ENCODE measurements at places on chromosomes 7 and 10.
A peak's percentile ranks its signal among the peaks of the same experiment; 100 is the strongest.

- peak; percentile 81 for DNase-seq
Measured at GRCh38 chr7:131604841-131605279, 48.4 kb upstream of the PODXL start.

DNA sequence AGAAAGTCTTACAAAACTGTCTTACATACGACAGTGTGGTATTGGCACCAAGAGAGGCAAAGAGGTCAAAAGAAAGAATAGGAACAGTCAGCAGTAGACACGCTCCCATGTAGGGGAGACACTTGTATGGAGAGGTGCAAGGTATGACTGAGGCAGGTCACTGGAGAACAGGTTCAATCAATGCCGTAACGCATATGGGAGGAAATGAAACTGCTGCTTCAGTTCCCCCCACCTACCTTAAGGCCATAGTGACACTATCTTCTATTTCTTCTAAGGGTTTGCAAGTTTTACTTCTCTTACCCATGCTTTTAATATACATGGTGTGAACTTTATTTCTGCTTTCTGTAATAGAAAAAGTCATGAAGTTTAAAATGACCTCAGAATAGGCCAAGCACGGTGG, 5.5 kb upstream of the PITRM1 start:
- DNase-seq, result no peak

DNA sequence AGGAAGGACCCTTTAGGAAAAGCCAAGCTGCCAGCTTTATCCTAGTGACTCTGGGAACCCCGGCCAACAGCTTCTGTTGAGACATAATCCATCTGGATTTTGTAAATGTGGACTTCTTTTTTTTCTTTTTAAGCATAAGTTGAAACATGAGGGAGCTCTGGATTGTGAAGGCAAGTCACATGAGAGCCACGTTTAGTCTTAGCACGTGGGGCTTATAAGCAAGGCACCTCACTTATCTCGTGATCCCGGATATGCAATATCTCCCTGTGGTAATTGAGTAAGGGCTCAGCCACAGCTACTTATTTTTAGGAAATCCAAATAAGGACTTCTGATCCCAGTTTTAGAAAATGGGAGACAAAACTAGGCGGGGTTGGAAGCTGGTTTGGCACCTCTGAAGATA, 111.2 kb upstream of the PTN start:
- no peak for DNase-seq

DNA sequence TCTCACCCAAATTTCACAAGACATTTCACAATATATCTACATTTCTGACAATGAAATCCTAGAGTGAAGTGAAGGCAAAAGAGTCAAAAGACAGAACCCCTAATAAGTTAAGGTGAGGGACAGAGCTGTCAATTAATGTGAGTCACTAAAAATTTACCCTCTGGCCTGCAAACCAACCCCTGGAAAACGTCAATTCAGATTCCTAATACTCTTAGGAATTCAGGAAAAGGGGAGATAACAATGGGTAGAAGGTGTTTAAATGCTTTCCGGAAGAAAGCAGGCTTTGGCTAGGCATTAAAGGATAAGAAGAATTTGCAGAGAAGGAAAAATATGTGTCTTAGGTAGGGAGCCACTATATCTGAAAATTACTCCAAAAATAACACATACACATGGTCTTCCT, 299.6 kb downstream of the INHBA start:
- no peak for DNase-seq

GRCh38 chr7:157622408-157623205, 285.8 kb downstream of the DNAJB6 start:
- no peak for DNase-seq

- DNase-seq, result no peak
Measured at GRCh38 chr7:20270867-20271266, 53.7 kb upstream of the MACC1 start.

DNA sequence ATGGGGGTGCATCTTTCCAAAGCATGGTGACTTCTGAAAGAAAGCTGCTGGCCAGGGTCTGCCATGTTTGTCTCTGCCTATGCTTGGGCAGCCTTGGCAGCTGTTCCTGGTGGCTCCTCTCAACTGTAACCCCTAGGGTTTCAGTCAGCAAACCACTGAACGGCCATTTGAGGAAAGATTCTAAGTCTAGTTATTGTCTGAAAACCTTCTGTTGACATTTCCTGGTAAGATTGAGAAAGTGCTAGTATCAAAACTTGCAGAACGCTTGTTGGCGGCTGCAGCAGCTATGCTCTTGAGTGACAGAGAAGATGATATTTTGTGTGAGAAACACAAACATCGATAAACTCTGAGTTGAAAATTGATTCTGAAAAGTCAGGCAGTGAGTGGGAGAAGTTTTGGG, 523.1 kb downstream of the LRMDA start:
- no peak for DNase-seq
